Stimulated activated CD4-positive, alpha-beta T cell treated with anti-CD3 and anti-CD28 coated beads, Interleukin-15, amount 100 ng/mL, for 48 hours (primary cell): ENCODE measurements at places on chromosomes 4 and X.
A peak's percentile ranks its signal among the peaks of the same experiment; 100 is the strongest.

DNA sequence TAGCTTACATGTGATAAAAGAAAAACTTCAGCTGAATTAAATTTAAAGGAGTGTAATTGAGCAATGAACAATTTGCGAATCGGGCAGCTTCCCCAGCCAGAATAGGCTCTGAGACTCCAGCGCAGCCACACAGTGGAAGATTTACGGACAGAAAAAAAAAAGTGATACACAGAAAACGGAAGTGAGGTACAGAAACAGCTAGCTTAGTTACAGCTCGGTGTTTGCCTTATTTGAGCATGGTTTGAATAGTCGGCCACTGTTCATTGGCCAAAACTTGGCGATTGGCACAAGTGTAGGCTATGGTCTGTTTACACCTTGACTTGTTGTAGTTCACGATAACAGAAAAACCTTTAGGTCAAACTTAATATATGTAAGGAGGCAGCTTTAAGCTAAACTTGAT lies 16.7 kb upstream of the SUPT20HL1 start:
- no peak for DNase-seq

DNA sequence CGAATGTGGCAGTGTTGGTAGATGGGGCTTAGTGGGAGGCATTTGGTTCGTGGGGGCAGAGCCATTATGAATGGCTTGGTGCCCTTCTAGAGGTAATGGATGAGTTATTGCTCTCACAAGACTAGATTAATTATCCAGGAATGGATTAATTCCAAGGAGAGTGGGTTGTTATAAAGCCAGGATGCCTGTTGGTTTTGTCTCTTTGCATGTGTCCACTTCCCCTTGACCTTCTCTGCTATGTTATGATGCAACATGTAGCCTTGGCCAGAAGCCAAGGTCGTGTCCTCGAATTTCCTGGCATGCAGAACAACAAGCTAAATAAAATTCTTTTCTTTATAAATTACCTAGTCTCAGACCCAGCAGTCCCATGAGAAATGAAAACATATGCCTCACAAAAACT lies 111.2 kb upstream of the PLS3 start:
- DNase-seq, result no peak

- DNase-seq, result no peak
Measured at GRCh38 chr4:8906991-8907595, 35.5 kb upstream of the HMX1 start.

DNA sequence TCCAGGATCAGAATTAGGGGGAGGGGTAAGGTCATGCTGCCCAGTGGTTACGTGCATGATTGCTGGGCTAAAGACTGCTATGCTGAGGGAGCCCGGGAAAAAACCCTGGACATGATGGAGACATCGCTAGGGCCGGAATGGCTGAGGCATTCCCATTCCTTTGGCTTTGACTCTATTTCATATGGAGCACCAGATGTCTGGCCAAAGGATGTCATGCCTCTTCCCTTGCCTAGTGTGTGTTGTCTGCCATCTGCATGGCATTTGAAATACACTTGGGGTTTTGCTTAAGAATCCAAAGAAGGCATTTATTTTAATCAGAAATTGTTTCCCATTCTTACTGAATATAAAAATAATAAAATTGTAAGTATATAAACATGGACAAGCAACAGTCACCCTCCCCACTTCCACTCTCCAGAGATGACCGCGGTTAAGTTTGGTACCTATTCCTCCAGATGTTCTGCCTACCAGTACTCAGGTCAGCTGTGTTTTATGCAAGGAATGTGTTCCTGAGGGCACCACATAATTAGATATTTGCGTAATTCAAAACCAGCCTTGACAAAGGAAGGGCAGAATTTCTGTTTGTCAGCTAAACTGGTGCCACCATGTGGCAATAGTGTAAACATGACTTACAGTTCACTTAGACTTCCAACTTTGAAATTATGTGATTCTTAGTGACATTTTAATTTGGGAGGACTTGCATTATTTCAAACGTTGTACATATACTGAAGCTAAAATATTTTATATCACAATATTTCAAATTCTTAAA lies 105.9 kb downstream of the CT47B1 start:
- DNase-seq, result no peak

DNA sequence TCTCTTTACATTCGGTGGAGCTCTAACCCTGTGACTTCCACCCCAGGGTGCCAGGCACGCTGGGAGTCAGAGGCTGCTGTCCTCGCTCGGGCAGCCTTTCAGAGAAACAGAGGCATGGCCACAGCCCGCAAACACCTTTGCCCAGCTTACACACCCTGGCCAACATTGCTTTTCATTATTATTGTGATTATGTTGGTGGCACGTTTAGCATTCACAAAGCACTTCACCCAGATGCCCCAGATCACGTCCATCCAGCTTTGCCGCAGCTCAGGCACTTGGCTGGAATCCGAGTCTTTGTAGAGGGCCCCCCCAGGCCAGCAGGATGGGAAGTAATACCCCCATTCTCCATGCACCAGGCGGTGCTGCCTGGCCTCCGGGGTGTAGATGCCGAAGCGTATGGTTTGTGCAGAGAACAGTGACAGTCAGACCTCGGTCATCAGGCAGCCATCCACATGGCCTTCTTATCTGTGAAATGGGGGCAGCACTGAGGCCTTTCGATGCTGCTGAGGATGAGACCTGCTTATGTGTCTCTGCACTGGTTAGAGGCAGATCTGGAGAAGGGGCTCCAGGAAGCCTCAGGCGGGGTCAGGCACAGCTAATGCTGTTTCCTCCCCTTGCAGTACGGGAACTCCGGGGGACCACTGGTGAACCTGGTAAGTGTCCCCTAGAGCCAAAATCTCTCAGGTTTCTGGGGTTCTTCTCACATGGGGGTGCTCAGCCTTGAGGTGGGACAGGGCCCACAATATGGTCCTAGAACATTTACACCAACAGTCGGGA lies 22.3 kb downstream of the HTRA3 start:
- no peak for DNase-seq

GRCh38 chr4:85084371-85085094 lies 118.0 kb upstream of the WDFY3 start:
- no peak for DNase-seq

- no peak for DNase-seq
Measured at GRCh38 chrX:5726224-5726623, 502.4 kb downstream of the NLGN4X start.

DNA sequence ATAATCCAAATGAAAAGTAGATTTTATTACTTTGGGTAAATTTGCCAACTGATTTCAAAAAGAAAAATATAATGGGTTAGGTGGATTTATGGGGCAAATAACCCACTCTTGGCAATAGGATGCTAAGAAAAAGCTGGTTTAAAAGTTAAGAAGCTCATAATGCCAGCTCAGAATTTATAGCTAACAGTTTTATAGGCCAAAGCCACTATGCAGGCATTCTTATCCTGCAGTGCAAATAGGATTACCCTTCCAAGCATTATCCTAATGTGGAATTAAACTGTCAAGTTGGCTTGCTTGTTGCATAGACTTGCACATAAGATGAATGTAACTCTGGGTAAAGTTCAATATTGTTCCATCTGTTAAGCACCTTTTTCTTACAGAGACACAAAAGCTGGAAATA lies 703.0 kb downstream of the PCDH18 start:
- DNase-seq, result no peak

GRCh38 chr4:1748465-1748995 lies 27.2 kb downstream of the TACC3 start:
- peak; percentile 70 for DNase-seq

GRCh38 chrX:150683536-150684146 lies 9.6 kb upstream of the MTMR1 start:
- no peak for DNase-seq

GRCh38 chr4:148961526-148961925 lies 519.3 kb upstream of the NR3C2 start:
- DNase-seq, result no peak

DNA sequence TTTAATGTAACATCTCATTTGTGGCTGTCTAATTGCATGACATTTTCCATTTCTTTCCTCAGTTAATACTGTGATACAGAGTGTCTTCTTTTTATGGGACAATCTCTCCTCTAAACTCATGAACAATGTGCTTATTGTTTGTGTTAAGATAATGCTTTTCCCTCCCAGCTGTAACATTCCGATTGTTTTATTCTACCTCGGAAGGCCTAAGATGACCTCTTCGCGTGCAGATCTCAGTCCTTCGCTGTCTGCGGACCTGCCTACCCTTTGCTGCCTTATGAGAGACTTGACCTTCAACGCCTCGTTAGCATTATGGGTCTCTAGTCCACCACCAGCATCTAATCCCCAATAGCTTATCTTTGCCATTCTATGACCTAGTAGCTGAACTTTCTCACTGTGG lies 29.8 kb upstream of the ZFP42 start:
- DNase-seq, result no peak

DNA sequence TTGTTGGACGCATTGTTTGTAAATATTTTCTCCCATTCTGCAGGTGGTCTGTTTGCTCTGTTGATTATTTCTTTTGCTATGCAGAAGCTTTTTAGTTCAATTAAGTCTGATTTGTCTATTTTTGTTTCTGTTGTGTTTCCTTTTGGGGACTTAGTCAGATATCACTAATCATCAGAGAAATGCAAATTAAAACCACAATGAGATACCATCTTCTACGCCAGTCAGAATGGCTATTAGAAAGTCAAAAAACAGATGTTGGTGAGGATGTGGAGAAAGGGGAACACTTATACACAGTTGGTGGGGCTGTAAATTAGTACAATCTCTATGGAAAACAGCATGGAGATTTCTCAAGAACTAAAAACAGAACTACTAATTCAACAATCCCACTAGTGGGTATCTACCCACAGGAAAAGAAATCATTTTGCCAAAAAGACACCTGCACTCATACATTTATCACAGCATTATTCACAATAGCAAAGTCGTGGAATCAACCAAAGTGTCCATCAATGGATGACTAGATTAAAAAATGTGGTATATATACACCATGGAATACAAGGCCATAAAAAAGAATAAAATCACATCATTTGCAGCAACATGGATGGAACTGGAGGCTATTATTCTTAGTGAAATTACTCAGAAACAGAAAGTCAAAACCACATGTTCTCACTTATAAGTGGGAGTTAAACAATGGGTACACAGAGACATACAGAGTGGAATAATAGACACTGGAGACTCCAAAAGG lies 8.1 kb downstream of the COQ2 start:
- DNase-seq, result no peak

DNA sequence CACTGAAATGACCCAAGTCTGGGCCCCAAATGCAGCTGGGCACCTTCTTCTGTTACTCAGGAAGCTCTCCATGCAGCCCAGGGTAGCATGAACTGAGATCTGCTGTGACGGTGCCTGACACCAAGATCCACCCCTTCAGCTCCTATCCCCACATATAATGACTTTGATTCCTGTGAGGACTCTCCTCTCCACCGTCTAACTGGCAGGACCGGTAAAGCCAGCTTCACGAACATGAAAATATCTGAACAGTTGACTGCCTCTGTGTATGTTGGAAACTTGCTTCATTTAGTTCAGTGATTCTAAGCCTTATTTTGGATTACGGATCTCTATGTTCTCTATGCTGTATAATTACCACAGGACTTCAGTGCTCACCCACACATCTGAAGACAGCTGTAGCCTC lies 115.5 kb upstream of the TMEM150C start:
- no peak for DNase-seq

DNA sequence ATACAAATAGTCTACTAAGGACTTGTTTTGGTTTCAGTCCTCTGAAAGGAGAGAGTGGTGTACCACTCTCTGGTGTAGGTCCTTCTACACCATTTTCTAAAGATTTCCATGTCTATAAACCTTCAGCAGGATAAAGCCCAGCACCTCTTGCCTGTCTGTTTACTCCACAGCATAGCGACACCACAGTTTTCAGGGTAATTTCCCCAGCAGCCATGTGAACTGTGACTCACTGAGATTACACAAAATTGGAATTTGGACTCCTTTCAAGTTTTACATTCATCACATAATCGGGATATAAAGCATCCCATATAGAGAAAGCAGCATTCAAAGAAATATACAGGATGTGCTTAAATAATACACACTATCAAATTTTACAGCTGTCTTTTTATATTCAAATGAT lies 229.6 kb downstream of the PRDM5 start:
- DNase-seq, result no peak

DNA sequence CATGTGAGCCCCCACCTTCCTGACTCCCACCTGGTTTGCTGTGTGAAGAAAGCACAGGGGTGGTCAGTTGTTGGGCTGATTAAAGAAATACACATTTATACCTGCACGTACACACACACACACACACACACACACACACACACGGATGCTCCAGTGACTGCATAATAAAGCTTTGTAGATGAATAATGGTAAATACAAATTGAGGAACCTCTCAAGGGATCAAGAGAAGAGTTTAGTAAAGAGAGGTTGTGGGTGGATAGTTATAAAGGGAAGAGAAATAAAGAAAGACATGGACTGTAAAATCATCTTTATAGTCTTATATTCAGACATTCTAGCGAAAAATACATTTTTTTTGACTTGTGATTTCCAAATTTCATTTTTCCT lies 144.1 kb downstream of the MGST2 start:
- DNase-seq, result no peak
